ENCODE measurements at places on chromosomes 1 and 21.

DNA sequence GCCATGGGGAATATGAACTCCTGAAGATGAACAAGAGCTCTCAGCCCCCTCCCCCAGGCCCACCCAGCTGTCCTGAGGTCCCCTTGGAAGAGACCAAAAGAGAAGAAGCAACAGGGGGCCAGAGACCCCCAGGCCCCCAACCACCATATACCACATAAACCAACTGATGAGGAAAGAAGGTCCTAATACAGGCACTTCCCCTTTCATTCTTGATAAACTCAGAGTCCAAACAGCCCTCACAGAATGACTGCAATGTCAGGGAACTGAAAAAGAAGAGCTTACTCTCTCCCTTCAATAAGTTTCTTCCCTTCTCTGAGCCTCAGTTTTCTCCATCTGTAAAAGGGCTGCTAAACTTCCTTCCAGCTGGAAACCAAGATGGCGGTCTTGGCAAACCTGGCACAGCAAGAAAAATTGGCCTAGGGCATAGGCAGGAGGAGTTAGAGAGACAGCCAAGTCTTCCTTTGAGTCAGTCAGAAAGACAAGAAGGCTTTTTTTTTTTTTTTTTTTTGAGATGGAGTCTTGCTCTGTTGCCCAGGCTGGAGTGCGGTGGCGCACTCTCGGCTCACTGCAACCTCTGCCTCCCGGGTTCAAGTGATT lies 90.5 kb downstream of the VWA5B1 start:
- DNase-seq = no peak

GRCh38 chr1:57424231-57425027 lies 569 bp upstream of the DAB1 start:
- DNase-seq = no peak

DNA sequence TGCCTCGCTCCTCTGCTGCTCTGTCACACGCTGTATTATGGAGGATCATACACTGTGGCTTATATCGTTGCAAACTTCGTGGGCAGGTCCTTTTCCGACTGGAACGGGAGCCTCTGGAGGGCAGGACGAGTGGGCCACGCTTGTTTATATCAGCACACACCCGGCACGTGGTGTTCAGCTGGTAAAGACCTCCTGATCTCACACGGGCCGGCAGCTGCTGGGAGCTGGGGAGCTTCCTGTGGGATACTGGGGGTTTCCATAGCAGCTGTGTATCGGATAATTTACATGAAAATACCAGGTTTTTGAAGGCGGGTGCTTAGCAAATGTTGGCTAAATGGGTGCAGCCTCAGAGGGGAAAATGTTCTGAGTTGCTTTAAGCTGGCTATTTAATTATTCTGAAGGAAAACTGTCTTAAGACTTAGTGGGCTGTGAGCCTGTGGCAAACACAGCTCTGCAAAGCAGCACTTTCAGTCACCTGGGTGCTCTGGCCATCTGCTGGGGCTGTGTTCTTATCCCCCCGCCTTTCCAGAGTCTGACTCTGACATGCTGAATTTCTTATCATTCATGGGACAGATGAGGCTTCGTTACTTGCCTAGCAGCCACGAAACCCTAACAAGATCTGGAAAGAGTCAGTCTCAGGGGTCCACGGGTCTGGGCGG lies 103.6 kb upstream of the GCLM start:
- no peak for DNase-seq

- peak; percentile 30 for DNase-seq
Measured at GRCh38 chr1:9653491-9654050, 2.0 kb downstream of the PIK3CD start.

GRCh38 chr1:44881011-44881632 lies 38.1 kb upstream of the PTCH2 start:
- no peak for DNase-seq

- no peak for DNase-seq
Measured at GRCh38 chr1:118360817-118361216, 175.8 kb upstream of the SPAG17 start.

DNA sequence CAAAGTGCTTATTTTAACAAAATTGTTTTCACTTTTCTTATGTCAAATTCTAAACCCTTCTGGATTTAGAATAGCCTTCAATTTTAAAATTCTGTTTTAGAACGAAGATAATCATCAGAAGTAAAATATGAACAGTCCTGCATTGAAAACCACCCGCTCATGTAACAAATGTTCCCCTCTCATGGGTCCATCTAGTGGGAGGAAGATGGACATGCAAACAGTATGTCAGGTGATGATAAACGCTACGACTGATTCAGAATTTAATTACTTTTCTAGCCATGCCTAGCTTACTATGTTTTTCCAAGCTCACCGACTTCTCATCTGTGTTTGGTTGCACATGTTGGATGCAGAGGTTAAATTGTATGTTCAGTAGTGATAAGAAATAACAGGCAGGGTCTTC lies 23.5 kb downstream of the SOD1 start:
- no peak for DNase-seq

- DNase-seq = no peak
Measured at GRCh38 chr1:202176949-202177927, 16.4 kb upstream of the LGR6 start.

DNA sequence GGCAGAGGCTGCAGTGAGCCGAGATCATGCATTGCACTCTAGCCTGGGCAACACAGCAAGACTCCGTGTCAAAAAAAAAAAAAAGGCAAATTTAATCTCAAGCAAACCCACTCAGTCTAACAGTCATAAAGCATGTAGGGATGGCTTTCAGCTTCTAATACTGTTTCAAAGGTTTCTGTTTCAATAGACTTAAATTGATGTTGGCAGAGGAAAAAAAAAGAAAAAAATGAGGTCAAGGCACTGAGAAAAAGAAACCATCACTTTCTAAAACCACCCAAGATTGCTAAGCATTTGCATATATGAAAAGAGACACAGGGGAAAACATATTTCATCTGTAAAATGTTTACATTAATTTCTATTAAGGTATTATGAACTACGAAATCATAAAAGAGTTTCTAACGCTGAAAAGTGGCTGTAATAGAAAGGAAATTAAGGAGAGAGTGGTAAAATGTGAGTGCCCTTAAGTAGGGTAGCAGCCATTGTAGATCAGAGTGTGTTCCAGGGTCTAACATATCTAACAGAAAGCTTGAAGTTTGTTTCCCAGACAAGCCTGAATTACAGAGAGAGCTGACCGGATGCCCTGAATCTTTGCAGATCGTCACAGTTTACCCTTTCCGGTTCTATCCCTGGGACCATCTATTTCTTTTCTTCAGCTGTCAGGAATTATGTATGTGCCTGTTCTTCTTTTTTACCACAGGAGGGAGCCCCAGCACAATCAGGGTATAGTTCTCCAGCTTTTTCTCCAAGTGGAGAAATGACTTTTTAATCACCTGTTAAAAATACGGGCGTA lies 70.0 kb downstream of the PLD5 start:
- no peak for DNase-seq

GRCh38 chr1:192161976-192162375 lies 3.7 kb downstream of the RGS18 start:
- no peak for DNase-seq

- peak; percentile 74 for DNase-seq
Measured at GRCh38 chr1:2555634-2556276, 416 bp upstream of the TNFRSF14 start.

- no peak for DNase-seq
Measured at GRCh38 chr1:6303397-6304012, 42.6 kb upstream of the GPR153 start.

DNA sequence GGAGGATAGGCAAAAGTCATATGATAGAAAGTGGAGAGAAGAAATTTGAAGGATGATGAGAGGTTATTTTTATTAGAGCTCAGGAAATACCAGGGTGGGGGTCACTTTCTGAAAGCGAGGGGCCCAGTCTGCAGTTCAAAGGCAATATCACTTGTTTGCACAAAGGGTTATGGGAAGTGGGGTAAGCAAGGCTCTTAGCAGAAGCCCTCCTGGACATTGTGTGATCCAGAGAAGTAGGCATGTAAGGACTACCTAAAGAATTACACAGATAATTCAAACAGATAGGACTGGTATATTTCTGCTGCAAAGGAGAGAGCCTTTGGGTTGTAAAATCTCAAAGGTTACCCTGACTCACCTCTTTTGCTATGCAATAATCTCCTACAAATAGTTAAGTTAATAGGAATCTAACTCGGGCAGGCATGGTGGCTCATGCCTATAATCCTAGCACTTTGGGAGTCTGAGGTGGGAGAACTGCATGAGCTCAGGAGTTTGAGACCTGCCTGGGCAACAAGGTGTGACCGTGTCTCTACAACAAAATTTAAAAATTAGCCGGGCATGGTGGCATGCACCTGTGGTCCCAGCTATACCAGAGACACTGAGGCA lies 25.2 kb upstream of the PRRC2C start:
- DNase-seq = no peak

DNA sequence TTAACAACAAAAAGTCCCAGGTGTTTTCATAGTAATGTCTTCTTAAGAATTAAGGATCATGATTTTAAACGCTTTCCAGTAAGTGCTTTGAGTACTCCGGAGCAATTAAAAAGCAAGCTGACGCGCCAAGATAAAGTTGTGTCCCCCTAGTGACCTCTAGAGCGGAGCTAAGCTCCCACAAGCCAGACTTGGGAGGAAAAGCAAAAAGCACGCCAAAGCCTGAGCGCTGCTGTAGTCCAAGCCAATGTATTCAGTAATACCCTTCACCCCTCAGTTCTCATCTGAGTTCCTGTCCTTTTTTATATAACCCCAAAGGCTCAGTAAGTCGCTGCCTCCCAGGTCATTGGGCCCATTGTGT lies 3.5 kb upstream of the SLC44A5 start:
- no peak for DNase-seq

GRCh38 chr1:32500387-32501209 lies 35.7 kb downstream of the ZBTB8B start:
- peak; percentile 31 for DNase-seq

DNA sequence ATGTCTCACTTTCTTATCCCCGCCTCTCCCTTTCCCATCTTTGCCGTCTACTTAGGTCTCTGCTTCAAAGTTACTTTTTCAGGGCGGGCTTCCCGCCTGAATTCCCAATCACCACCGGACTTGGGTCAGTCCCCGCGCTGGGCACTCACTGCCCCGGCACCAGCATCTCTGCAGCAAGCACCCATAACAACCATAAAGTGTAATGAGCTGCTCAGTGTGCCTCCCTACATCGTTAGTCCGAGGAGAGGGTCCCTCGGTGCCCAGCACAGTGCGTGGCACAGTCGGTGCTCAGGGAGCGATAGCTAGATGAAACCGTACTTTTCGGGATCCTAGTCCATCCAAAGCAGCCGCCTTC lies 633 bp upstream of the CTPS1 start:
- no peak for DNase-seq
